ENCODE measurements at places on chromosomes 3 and 15.

GRCh38 chr15:79184465-79184892, 93.9 kb upstream of the RASGRF1 start:
- peak; percentile 83 for DNase-seq

DNA sequence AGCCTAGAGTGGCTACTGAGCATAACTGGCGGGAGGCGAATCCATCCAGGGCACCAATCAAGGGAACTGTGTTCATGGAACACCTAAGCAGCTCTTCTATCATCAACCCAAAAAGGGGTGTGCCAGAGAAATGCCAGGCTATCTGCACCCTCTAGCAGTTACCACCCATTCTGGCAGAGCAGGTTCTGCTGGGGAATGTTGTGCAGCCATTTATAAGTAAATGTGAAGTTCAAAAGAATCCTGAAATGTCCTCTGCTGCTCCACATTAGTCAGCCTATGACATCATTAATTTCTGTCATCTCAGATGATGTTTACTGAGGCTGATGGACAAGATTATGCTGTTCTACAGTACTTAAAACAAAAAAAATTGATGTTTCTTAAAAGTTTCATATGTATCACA, 7.7 kb downstream of the SKIC8 start:
- no peak for DNase-seq

GRCh38 chr3:95044101-95044500, 981.2 kb downstream of the NSUN3 start:
- no peak for DNase-seq

- no peak for DNase-seq
These were observed 470.6 kb upstream of the BCHE start for GRCh38 chr3:166307756-166308350.

DNA sequence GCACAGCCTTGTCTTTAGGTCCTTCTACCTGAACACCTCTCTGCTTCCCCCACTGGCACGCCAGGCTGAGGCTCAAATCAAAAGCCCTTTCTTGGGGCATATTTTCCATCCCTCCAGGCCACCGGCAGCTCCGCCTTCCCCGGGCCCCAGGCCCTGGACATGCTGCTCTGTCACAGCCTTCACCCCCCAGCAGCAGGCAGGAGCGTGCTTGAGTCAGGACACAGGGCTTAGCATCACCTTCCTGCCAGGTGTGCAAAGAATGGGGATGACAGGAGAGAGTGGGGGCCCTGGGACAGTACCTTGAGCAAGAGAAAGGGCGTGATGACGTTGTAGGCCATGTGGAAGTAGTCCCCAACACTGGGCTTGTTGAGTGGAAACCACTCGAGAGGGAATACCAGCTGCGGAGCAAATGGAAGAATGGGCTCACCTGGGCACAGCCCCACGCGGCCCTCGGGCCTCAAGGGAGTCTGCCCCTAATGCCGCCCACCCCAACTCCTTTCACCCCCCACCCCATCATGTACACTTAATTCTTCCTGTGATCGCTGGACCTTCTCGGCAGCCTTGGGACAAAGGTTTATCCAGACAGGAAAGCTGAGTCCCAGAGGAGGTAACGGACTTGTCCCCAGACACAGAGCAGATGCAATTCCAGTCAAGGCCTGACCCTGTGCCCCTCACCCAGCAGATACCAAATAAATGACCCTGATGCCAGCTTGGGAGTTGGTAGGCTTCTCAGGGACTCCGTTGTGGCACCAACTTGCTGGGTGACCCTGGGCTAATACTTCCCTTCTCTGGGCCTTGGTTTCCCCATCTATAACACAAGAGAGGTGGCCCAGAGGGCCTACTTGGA, 9.1 kb upstream of the CALML4 start:
- DNase-seq = no peak

- no peak for DNase-seq
These were observed 69.7 kb downstream of the LRRK1 start for GRCh38 chr15:100988857-100989256.

- no peak for DNase-seq
These were observed 53.8 kb downstream of the MGLL start for GRCh38 chr3:127768346-127769008.

DNA sequence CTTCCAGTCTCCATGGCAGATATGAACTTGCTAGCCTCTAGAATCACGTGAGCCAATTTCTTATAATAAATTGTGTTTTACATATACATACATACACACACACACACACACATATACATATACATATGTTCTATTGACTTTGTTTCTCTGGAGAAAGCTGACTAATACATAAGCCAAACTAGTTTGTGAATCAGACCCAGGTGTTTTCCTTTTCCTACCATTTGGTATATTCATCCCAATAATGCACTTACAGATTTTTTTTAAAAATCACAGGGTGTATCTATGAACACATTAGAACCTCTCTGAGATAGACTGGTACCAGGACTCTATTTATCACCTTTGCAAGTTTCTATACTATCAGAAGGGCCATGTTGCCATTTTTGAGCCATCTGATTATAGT, 122.9 kb upstream of the KCNH8 start:
- DNase-seq = no peak

GRCh38 chr3:52277071-52277964, 1.1 kb downstream of the WDR82 start:
- peak; percentile 79 for DNase-seq

GRCh38 chr15:64982472-64982871, 7.2 kb downstream of the SPG21 start:
- DNase-seq = no peak

- peak; percentile 89 for DNase-seq
These were observed 1.2 kb downstream of the TWF2 start for GRCh38 chr3:52237657-52238172.

DNA sequence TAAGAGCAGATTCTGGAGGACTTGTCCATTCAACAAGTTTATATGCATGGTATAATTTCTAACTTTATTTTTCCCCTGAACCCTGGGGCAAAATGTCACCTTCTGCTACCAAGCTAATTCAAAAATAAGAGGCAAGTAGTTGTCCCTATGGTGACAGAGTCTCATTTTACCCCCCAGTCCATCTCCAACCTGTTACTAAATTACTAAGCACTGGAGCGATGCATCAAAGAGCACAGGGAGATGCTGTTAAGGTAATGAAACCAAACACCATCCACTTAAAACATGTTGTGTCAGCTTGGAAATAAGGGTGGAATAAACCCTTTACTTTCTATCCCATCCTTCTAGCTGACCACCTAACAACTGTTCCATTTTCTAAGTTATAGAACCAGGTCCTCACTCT, 417.4 kb upstream of the ATP11B start:
- DNase-seq = no peak

- no peak for DNase-seq
These were observed 59.6 kb upstream of the IQSEC1 start for GRCh38 chr3:13132731-13133410.

GRCh38 chr3:172287937-172288477, 160.2 kb downstream of the GHSR start:
- DNase-seq = no peak

- no peak for DNase-seq
These were observed 293.5 kb downstream of the AGBL1 start for GRCh38 chr15:86373147-86373546.

- DNase-seq = no peak
These were observed 44.8 kb downstream of the PEAK1 start for GRCh38 chr15:77375133-77375532.

DNA sequence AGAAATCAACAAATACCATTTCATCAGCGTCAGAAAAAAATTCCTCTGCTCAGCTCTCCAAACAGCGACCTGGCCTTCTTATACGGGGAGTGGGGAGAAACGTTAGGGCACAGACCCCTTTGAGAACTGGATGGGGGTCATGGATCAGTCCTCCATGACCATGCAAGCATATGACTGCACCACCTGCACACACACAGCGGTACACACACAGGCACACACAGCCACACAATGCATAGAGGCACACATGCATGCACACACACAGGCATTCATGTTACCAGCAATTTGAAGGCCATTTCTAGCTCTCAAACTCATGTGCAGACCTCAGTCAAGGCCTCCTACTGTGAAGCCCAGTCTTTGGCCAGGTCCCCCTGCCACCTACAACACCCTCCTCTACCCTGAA, 50.2 kb downstream of the SLC41A3 start:
- no peak for DNase-seq

DNA sequence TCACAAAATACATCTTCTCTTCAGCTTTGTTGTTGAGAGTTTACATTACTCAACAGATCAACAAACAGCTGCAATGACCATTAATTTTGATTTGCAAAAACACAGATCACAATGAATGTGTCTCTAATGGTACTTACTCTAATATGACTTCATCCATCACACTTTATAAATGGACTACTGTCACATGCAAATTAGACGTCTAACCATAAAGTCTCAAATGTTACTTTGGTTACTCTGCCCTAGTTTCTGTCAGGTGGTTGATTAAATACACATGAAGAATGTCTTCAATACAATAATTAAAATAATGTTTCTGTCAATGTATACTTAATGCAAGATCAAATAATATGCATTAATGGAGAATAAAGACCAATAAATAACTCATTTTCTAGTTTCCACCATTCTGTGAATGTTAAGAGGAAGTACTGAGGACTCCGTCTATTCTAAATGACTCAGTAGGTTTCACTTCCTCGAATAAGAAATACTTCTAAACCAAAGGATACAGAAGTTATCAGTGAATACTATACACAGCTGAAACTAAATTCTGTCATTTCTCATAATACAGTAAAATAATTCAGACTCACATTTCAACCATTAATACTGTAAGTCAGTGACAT, 145.8 kb downstream of the CBLB start:
- no peak for DNase-seq

GRCh38 chr3:171895900-171896299, 52.8 kb downstream of the TMEM212 start:
- no peak for DNase-seq

DNA sequence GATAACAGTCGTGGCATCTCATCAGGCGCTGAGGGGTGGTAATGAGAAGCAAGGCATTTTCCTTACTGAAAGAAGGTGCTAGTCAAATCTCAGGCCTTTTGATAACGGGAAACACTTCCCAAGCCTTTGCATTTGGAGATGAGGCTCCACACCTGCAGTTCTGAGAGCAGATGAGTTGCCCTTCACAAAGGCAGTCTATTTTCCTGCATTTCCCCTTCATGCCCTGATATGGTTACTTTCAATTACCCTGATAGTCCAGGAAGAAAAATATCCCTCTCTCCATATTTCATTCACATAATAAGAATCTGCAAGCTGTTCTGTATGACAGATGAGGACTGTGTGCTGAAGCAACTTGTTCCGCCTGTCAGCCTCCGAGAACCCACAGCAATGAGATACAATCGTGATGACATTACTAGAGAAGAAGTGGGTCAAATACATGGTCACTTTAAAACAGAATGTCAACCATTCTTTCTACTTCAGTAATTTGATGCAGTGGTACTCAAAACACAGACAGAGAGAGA, 25.0 kb downstream of the FHIT start:
- no peak for DNase-seq

DNA sequence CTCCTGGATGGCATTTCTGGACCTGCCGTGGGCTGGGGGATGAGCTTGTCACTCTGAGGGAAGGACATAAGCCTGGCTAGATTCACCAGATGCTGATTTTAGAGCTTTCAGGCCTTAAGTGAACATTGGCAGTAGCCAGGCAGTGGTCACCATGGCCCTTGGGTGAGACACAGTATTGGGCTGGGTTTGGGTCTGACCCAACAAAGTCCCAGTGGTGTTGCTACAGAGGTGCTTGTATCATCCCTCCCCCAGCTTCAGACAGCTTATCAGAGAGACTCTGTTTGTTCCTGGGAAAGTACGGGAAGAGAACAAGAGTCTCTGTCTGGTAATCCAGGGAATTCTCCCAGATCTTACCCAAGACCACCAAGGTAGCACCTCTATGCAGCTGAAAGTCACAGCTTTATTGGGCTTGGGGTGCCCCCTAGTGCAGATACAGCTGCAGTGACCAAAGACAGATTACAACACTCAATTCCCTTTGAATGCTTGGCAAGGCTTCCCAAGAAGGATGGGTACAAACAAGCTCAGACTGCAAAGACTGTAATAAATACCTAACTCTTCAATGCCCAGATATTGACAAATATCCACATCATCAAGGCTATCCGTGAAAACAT, 9.8 kb upstream of the RUVBL1 start:
- no peak for DNase-seq

DNA sequence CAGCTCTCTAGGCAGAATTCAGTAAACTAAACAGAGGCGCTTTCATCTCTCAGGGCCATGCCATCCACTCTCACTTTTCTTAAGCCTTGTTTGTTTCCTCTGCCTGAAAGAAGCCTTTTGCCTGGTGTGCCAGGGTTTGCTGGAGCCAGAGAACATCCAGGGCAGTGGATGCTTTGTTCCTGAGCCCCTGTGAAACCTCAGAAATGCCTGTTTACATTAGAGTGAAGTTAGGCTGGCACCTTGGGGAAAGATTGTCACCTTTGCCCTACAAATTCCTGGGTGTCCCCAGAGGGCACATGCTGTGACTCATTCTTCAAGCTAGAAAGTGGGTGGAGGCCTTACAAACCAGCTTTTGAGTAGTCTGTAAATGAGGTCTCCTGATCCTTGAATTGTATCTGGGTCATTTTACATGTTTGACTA, 10.7 kb upstream of the TRAK1 start:
- no peak for DNase-seq

- DNase-seq = no peak
These were observed 82.1 kb upstream of the PHLDB2 start for GRCh38 chr3:111776827-111777483.

DNA sequence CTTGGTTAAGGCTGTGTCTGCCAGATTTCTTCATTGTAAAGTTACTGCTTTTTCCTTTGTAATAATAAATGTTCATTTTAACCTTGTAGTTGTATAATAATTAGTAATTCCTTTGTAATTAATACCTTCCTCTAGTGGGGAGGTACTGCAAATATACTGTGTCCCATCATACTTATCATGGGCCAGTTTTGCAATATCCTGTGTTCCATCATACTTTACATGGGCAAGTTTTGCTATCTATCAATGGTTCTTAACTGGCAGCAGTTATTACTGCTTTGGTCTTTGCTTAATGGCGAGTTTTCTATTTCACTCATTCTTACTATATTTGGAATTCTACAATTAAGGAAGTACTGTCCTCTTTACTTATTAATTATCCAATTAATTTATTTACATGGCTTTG, 10.6 kb downstream of the ATP2C1 start:
- no peak for DNase-seq

DNA sequence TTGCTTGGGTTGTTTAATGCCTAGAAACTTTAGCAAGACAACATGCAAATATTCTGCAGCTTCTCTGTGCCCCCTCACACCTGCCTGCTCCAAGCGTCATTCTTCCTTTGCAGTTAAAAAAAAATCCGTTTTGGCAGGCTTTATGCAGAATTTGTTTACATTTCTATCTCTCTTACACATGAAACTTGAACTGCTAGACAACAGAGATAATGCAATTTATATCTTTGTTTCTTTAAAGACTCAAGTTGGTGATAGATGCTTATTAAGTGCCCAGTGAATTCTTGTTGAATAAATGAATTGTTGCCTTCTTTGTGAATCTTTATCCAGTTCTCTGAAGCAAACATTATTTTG, 53.2 kb downstream of the CHST2 start:
- DNase-seq = no peak
